Mesothelial cell of epicardium (in vitro differentiated cells): ENCODE measurements at places on chromosomes 5 and 9. TPM values are rescaled to one million over a fixed set of nuclear protein-coding genes. Genes with fewer than 3 reads are reported as not detected.

- DNase-seq = no peak
These were observed 240.1 kb upstream of the RASA1 start for GRCh38 chr5:87027570-87027969.

DNA sequence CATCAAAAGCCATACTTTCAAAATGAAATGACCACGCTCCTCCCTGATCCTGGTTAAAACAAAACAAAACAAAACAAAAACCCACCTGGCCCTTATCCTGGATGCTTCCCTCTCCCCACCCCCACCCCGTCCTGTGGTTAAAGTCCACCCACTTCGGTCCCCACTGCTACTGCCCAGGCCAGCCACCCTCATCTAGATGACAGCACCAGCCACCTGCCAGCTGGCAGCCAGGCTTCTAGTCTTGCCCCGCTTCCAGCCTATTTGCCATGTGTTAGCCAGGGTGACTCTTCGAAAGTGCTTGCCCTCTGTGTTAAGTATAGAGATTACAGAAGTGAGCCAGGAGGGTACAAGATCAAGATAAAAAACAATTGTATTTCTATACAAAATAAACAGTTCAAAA, 27.5 kb upstream of the NCS1 start:
- DNase-seq = no peak

- no peak for DNase-seq
These were observed 704.3 kb upstream of the ZNF608 start for GRCh38 chr5:125450771-125451170.

The IL6ST gene
- 373 to 381 TPM (median 374 TPM) in 3 replicates for total RNA-seq

DNA sequence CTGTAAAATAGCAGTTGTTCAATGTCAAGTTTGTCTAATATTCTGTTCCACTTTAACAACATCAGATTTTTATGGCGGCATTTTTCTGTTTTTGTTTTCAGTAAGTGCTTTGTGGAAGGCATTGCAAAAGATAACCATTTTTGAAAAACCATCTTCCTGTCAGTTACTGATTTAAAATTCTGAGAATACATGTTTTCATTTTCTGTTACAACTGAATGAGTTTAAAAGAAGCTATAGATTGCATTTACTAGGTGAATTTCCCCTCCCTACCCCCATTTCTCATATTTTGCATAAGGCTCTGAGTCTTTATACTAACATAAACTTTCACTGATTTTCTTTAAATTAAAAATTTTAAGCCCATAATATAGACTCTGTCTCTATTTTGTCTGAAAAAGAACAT, 4.6 kb upstream of the ERAP2 start:
- DNase-seq = no peak
